Cerebellar nuclear complex (tissue), 1 donor: ENCODE measurements at places on chromosomes 4 and X.

GRCh38 chr4:688854-689681 lies at the start of gene SLC49A3:
Gene SLC49A3, minus strand, starts transcription at chr4:689151. Its CDS starts 24 bp downstream, at chr4:689127.
- DNase-seq, result no peak

DNA sequence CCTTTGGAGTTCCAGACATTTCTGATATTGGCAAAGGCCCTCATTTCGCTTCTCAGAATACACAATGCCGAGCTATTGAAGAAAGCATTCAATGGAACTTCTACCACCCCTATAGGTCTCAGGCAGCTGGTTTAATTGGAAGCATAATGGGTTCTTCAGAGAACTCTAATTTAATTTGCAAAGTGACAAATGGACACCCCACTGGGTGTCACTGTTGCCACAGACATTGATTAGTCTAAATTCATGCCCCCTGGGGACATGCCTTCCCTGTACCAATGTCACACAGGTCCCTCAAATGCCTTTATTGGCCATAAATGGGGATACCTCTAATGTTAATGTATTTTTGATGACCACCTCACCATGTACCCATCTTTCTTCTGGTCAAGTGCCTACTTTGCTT lies 22.9 kb upstream of the TMEM255A start:
- no peak for DNase-seq

DNA sequence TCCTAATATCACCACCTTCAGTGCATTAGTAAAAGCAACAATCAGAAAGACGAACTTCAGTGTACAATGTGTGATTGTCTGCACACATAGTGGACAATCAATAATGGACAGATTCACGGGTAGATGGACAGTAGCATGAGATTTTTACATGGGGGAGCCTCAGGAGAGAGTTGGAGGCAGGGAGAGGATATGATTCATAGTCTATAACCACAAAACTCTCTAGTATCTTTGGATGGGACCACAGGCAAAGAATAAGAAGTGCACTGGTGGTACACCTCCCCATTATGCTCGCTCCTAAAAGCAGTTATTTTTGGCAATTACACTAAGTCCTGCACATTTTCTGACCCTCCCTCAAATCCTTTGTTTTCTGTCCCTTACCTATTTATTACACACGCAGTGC lies 624.4 kb upstream of the ACTRT1 start:
- DNase-seq, result no peak

GRCh38 chrX:109839694-109840567 lies 106.9 kb upstream of the ACSL4 start:
- DNase-seq, result no peak

DNA sequence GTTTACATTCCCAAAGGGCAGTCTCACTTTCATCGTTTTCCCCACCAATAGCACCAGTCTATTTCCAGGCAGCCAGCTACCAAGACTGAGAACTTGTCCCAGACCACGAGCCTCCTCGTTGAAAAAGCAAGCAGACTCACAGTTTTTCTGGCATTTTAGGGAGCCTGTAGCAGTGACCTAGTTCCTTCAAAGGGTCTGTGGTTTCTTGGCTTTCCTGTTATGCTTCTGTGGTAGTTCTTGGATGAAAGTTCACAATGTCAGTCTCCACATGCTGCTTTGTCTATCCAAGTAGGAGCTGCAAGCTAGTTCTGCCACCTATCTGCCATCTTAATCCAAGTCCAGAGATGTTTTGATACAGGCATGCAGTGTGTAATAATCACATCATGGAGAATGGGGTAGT lies 151.6 kb upstream of the ZC4H2 start:
- DNase-seq, result no peak

GRCh38 chrX:16882702-16883486 lies 12.7 kb upstream of the RBBP7 start:
- DNase-seq, result no peak

DNA sequence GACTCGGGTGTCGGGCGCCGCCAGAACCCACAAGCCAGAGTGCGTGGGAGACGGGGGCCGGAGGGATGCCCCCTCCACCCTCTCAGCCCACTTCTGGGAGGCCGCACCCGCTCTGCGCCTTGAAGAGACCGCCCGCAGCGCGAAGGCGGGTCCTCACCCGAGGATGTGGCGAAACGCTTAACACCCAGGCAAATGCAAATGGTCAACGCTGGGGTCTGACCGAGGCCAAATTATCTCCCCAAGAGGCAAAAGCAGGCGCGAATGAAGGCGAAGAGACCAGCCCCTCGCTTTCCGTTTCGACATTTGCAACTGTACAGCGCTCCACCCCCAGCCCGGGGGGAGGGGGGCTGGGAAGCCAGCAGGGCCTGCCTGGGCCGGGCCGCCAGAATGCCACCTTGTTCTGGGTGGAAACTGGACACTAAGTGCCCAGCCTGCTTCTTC lies 137.7 kb upstream of the ZIC3 start:
- no peak for DNase-seq
